ENCODE measurements at places on chromosomes 3 and 15.

DNA sequence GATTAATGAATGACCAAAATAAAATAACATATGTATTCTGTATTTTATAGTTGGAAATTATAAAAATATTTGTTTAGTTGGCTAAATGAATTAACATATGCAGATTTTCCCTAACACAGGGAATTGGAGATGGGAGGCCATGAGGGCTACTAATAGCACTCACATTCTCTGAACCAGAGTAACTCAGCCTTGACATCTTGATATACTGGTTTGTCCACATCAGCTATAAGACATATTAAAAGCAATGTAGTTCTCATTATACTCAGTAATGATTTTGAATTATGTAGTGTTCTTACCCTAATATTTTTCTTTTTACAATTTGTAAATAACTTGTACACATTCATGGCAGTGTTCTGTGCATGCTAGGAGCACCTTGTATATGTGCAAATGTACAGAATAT, 255.9 kb downstream of the EPHA6 start:
- DNase-seq: no peak

- no peak for DNase-seq
These were observed 79.0 kb downstream of the NR2E3 start for GRCh38 chr15:71889385-71889784.

GRCh38 chr3:41176596-41176995, 22.7 kb upstream of the CTNNB1 start:
- DNase-seq: no peak

DNA sequence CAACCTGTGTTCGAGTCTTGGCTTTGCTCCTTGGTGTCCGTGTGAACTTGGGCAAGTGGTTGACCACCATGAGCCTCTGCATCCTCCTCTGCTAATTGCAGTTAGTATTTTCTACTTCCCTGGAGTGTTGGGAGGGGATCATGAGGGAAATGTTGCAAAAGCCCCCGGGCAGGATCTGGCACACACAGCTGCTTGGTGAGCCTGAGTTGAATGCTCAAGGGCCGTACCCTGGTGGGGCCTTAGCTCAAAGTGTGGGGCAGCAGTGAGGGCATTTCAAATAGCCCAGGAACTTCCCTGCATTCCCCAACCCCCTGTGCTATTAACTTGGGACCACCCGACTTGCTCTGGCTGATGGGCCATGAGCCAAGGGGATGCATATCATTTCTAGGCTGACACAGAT, 94.9 kb upstream of the SLC6A11 start:
- DNase-seq: no peak

DNA sequence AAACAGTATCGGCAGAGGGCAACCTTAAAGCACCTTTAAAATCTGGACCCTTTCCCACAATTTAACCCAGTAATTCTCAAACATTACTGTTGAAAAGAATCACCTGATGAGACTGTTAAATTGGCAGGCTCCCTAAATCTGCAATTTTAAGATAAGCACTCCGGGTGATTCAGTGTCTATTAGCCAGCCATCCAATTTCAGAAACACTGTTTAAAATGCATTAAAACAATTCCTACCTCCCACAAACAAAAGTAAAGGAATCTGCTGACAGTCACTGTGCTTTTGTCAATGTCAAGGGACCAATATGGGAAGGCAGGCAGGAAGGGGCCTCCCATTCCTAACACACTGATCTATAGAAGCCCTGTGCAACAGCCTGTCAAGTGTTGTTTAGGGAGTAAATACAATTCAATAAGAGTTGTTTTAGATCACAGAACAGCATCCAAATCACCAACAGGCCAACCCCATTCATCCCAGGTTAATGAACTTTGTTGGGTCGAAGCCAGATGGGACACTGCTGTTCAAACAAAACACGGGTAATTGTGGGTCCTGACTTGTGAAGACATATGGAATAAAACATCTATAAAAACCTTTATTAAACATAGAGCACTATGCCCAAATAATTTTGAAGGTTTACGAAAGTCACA, 21.4 kb downstream of the SIAH2 start:
- DNase-seq: no peak

- no peak for DNase-seq
These were observed 232.3 kb upstream of the MRPL3 start for GRCh38 chr3:131735116-131735515.

GRCh38 chr3:58994746-58995330, 55.0 kb downstream of the CFAP20DC start:
- DNase-seq: peak; percentile 4

DNA sequence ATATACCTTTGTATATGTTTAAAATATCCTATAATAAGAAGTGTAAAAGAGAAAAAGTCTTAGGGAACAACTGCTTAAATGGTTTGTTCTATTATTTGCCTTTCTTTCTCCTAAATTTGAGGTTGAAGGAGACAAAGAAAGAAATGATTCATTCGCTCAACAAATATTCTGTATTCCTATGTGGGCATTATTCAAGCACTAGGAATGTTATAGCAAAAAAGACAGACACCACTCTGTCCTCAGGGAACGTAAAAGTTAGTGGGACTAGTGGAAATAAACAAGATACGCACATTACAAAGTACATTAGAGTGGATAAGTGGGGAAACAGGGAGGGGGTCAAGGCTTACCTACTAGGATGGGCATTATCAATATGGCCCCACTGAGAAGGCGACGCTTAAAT, 332.2 kb downstream of the LPP start:
- no peak for DNase-seq

DNA sequence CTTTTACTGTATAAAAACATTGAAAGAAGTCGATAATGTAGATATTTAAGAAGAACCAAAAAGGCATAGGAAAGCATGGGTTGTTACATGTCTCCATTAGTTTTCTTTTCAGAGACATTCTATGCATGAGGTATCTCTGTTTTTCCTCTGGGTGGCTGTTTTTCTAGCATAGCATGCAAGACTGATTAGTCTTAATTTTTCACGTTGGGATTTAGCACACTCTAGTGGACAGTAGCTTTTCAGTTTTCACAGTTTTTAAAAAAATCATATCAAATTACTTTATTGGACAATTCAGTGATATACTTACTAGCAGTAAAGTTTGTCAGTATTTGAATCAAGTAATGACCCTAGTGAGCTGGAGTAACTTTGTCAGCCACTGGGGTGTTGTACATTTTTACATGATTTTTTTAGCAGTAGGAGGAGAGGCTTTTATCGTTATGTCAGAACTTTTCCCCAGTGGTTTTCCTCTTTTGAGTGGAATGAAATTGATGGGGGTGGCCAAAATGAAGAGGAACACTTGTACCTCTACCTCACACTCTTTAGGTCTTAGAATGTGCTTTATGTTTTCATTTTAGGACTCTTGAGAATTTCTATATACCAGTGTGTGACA, 57.2 kb downstream of the SEC22A start:
- DNase-seq: no peak

DNA sequence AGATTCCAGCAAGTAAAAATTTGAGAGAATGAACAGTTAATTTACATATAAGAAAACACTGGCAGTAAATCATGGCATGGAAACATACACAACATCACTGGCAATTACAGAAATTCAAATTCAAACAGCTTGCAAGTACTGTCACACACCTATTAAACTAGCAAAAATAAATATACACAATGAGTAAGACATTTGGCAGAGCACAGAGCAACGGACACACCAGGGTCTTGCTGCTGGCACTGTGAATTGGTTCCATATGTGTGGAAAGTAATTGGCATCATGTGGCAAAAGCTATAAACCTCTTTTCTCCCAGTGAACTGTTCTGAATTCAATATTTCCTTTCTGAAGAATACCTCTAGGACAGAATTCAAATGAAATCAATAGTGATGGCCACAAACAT, 78.3 kb downstream of the LRRK1 start:
- no peak for DNase-seq

GRCh38 chr3:195425849-195426248, 17.0 kb downstream of the ACAP2 start:
- no peak for DNase-seq

GRCh38 chr3:131728898-131729642, 226.3 kb upstream of the MRPL3 start:
- DNase-seq: no peak

DNA sequence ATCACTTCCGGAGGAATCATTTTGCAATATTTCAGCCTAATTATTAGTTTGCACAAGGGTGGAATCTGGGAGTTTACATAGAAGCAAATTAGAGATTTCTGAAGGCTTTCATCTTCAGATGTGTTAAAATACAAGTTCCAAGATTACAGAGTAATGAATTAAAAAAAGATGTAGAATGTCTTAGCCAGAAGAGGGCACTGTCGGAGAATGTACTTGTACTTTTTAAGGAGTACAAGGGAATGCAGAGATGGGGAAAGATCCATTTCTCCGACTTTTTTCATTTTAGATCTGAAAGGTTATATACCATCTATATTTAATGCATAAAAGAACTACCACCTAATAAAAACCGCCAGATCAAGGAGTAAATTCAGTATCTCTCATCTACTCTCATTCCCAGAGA, 43.1 kb upstream of the WDR5B start:
- DNase-seq: no peak

DNA sequence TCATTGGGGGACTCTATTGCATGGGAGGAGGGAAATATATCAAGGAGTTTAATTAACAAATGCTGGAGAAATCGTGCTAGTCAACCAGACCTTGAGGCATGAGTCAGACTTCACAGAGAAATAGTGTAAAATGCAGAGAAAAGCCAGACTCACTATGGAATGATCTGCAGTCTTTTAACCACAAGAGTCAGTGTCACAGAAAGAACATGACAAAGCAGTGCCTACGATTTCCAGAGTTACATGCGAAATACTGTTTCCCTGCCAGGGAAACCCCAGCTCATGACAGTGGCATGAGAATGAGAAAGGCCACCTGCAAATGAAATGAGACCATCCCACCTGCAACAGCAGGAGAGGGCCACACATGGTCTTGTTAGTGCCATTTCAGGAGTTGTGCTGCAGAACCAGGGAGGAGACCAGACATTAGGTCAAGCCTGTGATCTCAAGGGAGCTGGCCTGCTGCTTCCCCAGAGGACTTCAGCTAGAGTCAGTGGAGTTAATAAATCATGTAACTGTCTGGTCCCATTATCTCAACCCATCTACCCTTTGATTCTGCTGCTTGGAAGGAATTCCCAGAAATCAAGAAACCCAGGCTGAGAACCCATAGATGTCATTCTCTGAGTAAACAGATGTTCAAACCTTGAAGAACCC, 79.0 kb downstream of the ERC2 start:
- DNase-seq: no peak

DNA sequence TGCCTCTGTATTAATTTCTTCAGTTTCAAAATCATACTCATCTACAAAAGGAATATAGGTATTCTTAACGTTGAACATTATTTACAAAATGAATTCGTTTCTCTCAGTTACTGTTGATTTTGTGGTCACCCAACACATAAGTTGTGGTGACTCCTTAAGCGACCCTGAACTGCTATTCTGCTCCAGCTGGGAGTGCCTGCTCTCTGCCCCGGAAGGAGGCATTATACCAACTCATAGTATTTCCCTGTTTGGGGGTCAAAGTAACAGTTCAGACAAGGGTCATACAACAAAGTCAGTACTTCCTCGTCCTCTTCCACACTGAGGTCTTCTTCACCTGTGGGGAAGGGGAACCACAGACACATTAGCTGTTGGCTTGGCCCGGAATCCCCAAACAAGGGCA, 75.7 kb upstream of the FAM3D start:
- DNase-seq: no peak

- no peak for DNase-seq
These were observed 200.7 kb downstream of the NAALADL2 start for GRCh38 chr3:175059788-175060187.

DNA sequence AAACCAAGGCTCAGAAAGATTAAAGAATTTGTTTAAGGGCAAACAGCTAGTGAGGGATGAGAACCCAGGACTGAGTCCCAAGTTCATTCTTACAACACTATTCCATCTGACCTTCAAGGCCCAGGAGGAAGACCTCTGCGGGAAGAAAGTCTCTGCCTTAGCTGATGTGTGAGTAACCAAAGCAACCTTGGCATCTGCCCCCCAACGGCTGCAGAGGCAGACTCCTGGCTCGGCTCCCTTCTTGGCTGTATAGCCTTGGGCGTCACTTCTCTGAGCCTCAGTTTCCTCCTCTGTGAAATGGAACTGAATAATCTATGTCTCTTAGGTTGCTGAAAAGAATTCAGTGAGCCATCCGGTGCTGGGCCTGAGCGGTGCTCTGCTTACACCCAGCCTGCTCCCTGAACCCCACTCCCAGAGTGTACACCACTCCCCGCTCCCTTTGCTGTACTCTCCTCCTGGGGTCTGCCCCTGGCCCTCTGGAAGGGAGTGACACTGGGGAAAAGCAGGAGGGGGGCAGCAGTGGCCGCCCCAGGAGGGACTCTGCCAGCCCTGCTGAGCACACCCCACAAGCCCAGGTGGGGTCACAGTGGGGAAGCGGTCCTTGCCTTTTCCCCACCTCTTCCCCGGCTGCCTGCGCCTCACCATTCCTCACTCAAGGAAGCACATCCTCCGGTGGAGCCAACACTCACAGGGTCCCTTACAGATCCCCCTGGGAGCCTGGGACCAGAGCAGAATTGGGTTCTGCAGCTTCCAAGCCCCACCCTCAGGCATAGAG, 97.3 kb downstream of the IQSEC1 start:
- DNase-seq: no peak

- no peak for DNase-seq
These were observed 106.0 kb downstream of the LRIG1 start for GRCh38 chr3:66394753-66395249.

DNA sequence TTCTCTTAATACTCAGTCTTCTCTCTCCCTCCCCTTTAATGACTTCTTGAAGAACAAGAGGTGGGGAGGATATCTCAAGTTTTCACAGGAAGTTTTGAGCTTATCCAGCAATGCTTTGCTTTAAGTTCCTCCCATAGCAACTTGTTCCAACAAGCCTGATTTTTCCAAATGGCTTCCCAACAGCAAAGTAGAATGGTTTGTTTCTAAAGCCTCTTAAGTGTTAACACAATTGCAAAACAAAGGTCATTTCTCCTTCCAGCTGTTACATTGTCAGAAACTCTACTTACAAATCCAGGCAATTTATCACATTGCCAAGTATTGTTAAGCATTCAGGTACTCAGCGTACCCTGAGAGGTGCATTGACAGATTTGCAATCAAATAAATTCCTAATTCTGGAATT, 6.8 kb upstream of the ZNF770 start:
- DNase-seq: no peak

- DNase-seq: no peak
These were observed 161.3 kb upstream of the SLC2A2 start for GRCh38 chr3:171187706-171188290.

DNA sequence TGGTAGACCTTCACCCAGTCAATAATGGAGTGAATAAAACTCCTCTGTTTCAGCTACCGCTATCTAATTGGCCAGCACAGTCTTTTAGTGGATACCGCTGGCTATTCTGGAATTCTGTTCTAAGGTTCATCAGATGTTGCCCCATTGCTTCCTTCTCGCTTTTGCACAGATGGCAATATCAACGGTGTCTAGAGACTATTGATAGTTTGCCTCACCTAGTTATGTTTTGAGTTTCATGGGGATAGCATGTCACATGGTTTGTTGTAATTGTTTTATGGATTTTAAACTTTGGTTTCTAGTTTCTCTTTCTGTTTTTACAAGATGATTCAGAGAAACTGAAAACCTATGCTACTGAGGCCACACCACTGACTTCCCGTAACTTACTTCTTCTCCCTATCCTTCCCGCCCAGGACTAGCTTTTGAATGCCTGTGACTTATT, 2.0 kb downstream of the XRN1 start:
- DNase-seq: no peak

Measured in HuH-7.5 (cell line).